ENCODE measurements at places on chromosomes 1 and 21.

- no peak for DNase-seq
Measured at GRCh38 chr1:4745560-4745959, 91.2 kb downstream of the AJAP1 start.

DNA sequence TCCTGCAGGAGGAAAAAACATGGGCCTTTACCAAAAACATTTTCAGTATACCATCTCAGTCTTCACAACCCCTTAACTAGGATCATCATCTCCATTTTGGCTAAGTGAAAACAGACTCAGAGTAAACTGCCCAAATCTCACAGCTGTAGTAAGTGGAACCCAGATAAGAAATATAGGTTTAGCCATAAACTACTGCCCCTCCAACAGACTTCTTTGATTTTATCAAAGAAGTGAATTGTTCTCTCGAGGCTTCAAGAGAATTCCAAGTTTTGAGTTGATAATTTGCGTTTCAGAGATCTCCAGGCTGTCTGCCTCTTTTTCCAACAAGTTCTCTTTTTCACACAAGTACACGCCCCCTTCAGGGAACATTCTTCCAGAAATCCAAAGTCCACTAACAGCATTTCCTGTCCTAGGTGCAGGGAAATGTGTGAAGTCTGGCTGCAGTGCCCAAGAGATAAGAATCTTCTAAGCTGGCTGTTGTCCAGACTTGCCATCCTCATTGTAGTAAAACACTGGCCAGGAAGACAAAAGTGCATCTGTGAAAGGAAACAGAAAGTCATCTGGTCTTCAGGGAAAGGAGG, 30.8 kb downstream of the RNF19B start:
- no peak for DNase-seq

GRCh38 chr1:5704561-5705514, 287.4 kb downstream of the NPHP4 start:
- no peak for DNase-seq

DNA sequence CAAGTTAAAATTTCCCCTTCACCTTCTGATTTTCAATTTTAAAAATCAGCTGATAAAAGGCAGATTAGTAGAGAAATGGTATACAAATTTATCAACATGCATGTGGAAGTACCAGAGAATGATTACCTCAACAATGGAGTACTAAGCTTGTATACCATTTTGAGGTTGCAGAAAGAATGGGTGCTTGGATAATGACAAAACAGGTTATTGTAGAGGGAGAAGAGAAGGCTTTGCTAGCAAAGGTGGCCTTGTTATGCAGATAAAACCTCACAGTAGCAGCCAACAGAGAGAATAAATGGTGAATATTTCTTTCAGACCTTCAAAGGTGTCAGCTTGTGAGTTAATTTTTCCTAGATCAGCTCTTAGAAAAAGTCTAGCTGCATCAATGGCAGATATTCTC, 1174.9 kb upstream of the ADGRL4 start:
- no peak for DNase-seq

DNA sequence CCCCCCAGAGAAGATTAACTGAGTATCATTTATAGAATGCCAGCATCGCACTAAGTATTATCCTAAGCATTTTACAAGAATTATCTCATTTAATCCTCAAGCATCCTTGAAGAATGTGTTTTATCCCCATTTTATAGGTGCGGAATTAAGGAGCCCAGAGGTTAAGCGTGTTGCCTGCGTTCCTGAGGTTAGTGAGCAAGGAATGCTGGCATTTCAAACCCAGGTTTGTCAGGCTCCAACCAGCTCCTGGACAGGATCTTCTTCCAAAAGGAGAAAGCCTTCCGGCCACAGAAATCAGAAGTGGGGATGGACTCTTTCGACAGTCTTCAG, 82.3 kb downstream of the SSBP3 start:
- DNase-seq, result no peak

Data from bone marrow (tissue), 2 donors.